ENCODE measurements at places on chromosomes 5 and 9. TPM values are rescaled to one million over a fixed set of nuclear protein-coding genes. Genes with fewer than 3 reads are reported as not detected.

The OR1J1 gene
- not detected for total RNA-seq

The PCDHA11 gene
- under 0.01 TPM for total RNA-seq

The PTGER4 gene
- total RNA-seq = 4.9 TPM

The MARCHF3 gene
- 109 TPM for total RNA-seq

The TRIM36 gene
- total RNA-seq = 0.26 TPM

The FOXD4L3 gene
- under 0.01 TPM for total RNA-seq

The ATP10B gene
- total RNA-seq = under 0.01 TPM

The TLR4 gene
- total RNA-seq = 124 TPM

The PRPF4 gene
- 21.7 TPM for total RNA-seq

The BARHL1 gene
- not detected for total RNA-seq

The XRCC4 gene
- 4.2 TPM for total RNA-seq

The NUTM2F gene
- not detected for total RNA-seq

The ELAVL2 gene
- total RNA-seq = 0.26 TPM

The CRAT gene
- total RNA-seq = 25.8 TPM

The TMC1 gene
- 0.22 TPM for total RNA-seq

The ANAPC2 gene
- 20.9 TPM for total RNA-seq

The ARHGEF37 gene
- 12.2 TPM for total RNA-seq

The MARCOL gene
- total RNA-seq = not detected

The WDR5 gene
- total RNA-seq = 14.1 TPM

The INSYN2B gene
- 0.87 TPM for total RNA-seq

The CLINT1 gene
- 90.5 TPM for total RNA-seq

The C5orf47 gene
- total RNA-seq = not detected

The TNFSF8 gene
- total RNA-seq = not detected

The RNF145 gene
- total RNA-seq = 46.6 TPM

The DMRT3 gene
- not detected for total RNA-seq

The LCN6 gene
- not detected for total RNA-seq

The HAVCR1 gene
- total RNA-seq = not detected

The ANKDD1B gene
- 0.54 TPM for total RNA-seq

The TAF11L5 gene
- total RNA-seq = not detected

The PTGR1 gene
- 4.5 TPM for total RNA-seq

The P4HA2 gene
- 46.3 TPM for total RNA-seq

The GRIA1 gene
- 0.11 TPM for total RNA-seq

The SLC6A7 gene
- total RNA-seq = not detected

The EIF4E1B gene
- total RNA-seq = not detected

The PCDHA4 gene
- total RNA-seq = under 0.01 TPM

The STPG3 gene
- not detected for total RNA-seq

The CDH9 gene
- not detected for total RNA-seq

The ZNF618 gene
- total RNA-seq = 6.7 TPM

The PCDHB15 gene
- total RNA-seq = 0.86 TPM

The LURAP1L gene
- total RNA-seq = 0.69 TPM

The TMEFF1 gene
- 12.0 TPM for total RNA-seq

The FOXD4L5 gene
- total RNA-seq = 0.09 TPM

The RMRP gene
- total RNA-seq = 177,404 TPM

The IFNA2 gene
- not detected for total RNA-seq
